SJSA1 (cell line): ENCODE measurements at places on chromosomes 13 and 19. TPM values are rescaled to one million over a fixed set of nuclear protein-coding genes. Genes with fewer than 3 reads are reported as not detected.
A peak's percentile ranks its signal among the peaks of the same experiment; 100 is the strongest.

GRCh38 chr13:72205773-72206172 lies 338.8 kb upstream of the DACH1 start:
- no peaks in the 10 kb centered on the region for H3K36me3 ChIP-seq
- H3K27me3 ChIP-seq = no peaks in the 10 kb centered on the region
- no peak for DNase-seq

DNA sequence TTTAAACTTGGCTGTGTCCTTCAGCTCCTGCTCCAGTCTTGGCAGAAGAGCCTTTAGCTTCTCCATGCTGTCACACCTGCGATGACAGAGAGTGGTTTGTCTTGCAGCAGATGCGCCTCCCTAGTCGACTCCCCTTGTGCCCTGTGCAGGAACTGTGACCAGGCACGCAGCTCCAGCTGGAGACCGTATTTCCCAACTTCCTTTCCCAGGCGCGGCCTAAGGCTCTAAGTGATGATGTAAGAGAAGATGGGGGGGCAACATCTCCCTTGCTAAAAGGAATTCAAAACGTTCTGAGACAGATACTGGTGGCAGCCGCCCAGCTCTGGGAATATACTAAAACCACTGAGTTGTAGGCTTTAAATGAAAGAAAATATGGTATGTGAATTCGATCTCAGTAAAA lies 16.3 kb downstream of the DCUN1D2 start:
- H3K27me3 ChIP-seq = no peaks in the 10 kb centered on the region
- H3K4me3 ChIP-seq = no peak overlapping the region
- peaks cover 33% of the 10 kb centered on the region for H3K36me3 ChIP-seq
- no peak overlapping the region for H3K27ac ChIP-seq

DNA sequence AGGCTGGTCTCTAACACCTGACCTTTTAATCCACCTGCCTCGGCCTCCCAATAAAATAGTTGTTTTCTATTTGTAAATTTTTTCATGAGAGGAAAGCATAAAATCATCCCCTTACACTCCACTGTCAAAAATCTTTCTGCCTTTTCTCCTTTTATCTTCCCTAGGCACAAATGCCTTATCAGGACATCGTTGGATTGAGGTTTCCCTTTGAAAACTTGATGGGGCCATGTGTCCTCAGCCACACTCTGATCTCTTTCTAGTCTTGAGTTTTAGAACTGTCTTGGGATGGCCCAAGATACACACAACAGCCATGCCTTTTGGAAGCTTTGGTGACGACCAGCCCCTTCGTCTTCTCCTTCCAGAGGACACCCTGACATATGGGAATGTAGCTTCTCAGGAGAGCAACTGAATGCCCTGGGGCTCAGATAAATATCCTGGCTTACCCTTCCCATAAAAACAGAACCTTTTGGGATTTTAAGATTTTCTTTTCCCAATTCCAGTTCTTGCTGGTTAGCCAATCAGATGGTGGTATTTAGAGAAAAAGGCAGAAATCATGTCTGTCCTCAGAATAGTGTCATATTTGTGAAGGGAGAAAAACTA lies 112.4 kb downstream of the ZNF429 start:
- no peaks in the 10 kb centered on the region for H3K36me3 ChIP-seq
- H3K27me3 ChIP-seq = no peaks in the 10 kb centered on the region
- H3K27ac ChIP-seq = no peak overlapping the region

The C19orf81 gene
- not detected in 2 replicates for total RNA-seq

DNA sequence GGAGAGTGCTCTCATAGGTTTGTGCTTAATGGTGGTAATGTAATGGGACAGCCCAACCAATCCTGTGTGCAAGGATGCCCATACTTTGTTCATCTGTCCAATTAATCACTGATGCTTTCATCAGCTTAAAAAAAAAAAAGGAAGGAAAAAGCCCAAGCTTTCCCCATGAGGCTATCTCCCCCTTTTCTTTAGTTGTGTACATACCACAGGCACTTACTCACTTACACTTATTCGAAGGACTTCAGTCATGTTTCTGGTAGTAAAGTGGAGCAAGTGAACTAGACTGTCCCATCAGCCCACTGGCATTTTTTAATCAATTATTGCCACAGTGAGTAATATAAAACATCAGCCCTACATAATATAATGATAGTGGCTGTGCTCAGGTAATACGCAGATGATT lies 183.5 kb upstream of the UFM1 start:
- H3K36me3 ChIP-seq = no peaks in the 10 kb centered on the region
- H3K4me3 ChIP-seq = no peak overlapping the region
- no peaks in the 10 kb centered on the region for H3K27me3 ChIP-seq
- H3K4me1 ChIP-seq = no peaks in the 10 kb centered on the region

The SBNO2 gene
- total RNA-seq = 24.8 and 26.2 TPM in 2 replicates

DNA sequence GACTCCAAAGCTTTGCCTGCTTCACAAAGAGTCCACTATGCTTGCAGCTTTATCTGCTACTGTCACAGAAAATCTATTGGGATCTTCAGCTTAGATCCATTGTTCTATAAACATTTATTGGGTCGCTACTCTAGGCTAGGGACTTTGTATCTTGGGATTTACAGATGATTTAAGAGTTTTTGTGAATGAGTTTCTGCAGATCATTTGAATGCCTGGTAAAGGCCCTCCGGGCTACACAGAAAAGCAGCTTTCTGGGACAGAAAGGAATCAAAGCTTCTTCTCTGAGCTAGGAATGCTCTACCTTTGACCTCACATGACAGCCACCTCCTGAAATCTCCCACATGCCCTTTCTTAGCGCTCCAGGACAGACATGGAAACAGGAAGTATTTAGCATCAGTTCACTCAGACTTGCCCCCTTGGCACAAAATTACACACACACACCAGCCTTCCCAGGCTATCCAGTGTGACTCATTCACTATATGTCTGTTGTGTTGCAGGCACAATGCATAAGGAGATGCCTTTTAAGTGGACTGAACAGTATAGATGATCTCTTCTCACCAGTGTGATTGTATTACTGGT lies 492.4 kb downstream of the DACH1 start:
- no peak for DNase-seq
- no peaks in the 10 kb centered on the region for H3K27me3 ChIP-seq
- no peak overlapping the region for H3K4me3 ChIP-seq
- H3K27ac ChIP-seq = no peak overlapping the region
- H3K36me3 ChIP-seq = no peaks in the 10 kb centered on the region
- H3K4me1 ChIP-seq = no peaks in the 10 kb centered on the region

- peak within 1 kb of the TSS; percentile 85 for H3K4me3 ChIP-seq
- no peaks in the 10 kb centered on the region for H3K27me3 ChIP-seq
- peak; percentile 85 for DNase-seq
- H3K27ac ChIP-seq = peak within 1 kb of the TSS; percentile 71
- peaks cover 17% of the 10 kb centered on the region for H3K36me3 ChIP-seq
- H3K4me1 ChIP-seq = peaks cover 21% of the 10 kb centered on the region
Measured at GRCh38 chr19:45506989-45507871, at the start of gene VASP. VASP (plus strand) TSS chr19:45507479; CDS start chr19:45507772, 293 bp downstream.

DNA sequence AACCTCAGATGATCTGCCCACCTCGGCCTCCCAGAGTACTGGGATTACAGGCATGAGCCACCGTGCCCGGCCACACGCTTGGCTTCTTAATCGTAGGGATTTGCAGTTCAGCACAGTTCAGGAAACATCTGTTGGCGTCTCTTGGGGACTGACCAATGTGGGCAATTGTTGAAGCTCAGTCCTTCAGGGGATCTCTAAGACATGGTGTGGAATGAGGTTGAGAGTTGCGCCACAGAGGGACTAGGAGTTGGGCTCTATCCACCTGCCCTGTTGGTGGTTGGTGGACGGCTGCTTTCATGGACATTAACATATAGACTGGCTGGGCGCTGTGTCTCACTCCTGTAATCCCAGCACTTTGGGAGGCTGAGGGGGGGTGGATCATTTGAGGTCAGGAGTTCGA lies 37.3 kb upstream of the SIN3B start:
- H3K27ac ChIP-seq = no peak overlapping the region
- H3K27me3 ChIP-seq = no peaks in the 10 kb centered on the region
- no peaks in the 10 kb centered on the region for H3K4me1 ChIP-seq
- no peaks in the 10 kb centered on the region for H3K36me3 ChIP-seq
- H3K4me3 ChIP-seq = no peak overlapping the region

DNA sequence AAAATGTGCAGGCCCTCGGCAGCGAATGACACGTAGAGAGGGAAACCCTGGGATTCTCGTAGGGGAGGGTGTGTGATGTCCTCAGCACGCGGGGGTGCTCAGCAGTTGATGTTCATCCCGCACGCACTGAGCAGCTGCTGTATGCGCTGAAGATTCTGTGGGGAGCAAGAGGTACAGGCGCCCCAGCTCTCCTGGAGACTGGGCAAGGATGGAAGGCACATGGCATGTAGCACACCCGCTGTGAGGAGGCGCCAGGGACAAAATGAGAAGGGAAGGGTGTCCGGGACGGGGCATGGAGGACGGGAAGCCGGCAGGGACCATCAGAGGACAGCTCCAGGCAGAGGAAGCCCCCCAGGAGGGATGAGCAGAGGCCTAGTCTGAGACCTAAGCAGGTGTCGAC lies 15.4 kb downstream of the ATP11A start:
- no peaks in the 10 kb centered on the region for H3K27me3 ChIP-seq
- DNase-seq = no peak
- no peaks in the 10 kb centered on the region for H3K36me3 ChIP-seq
- no peak overlapping the region for H3K27ac ChIP-seq
- H3K4me1 ChIP-seq = peaks cover 11% of the 10 kb centered on the region

DNA sequence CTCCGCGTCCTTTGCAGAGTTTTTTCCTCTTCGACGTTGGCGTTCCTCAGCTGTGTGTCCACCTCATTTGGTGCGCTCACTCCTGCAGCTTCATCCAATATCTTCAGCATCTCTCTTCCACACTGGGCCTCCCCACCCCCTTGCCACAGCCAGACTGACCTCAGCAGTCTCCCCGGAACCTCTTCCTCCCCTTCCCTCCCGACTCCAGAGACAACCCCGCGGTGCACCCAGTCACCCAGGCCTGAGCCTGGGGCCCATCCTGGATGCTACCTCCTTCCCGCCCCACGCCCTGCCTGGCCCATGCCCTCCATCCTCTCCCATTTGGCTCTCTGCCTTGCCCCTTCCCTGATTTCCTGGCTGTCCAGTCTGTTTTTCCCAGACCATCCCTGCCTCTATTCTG lies 8.1 kb upstream of the C5AR2 start:
- DNase-seq = no peak
- no peaks in the 10 kb centered on the region for H3K4me1 ChIP-seq
- H3K27ac ChIP-seq = no peak overlapping the region
- H3K36me3 ChIP-seq = no peaks in the 10 kb centered on the region

The KLK6 gene
- total RNA-seq = not detected in 2 replicates

GRCh38 chr13:53058065-53058679 lies 29.6 kb downstream of the OLFM4 start:
- H3K4me1 ChIP-seq = no peaks in the 10 kb centered on the region
- no peak for DNase-seq
- no peaks in the 10 kb centered on the region for H3K36me3 ChIP-seq
- no peaks in the 10 kb centered on the region for H3K27me3 ChIP-seq
- H3K27ac ChIP-seq = no peak overlapping the region

DNA sequence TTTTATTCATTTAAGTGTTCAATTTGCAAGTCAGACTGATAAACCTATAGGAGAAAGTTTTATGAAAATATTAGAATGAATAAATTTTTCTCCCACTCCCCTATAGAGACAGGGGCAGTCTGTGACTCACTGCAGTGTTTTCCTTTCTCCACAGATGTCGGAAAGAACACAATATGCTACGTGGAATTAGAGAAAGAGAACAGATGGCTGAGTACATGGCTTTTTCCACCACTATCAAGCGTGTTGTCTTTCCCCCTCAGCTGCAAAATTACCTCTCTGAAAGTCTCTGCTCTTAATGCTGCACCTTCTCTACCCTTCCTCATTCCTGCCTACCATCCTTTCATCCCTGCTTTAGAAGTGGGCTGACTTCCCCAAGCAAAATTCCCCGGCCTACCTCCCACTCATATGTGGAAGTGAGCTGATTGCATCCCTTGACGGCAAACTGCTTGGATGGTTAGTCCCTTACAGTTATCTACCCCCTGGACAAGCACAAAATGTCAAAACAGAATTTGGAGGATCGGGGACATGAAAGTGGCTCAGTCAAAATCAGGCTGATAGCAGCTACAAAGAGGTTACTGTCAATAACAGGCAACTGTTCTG lies 30.0 kb downstream of the FLT1 start:
- no peak overlapping the region for H3K27ac ChIP-seq
- H3K4me3 ChIP-seq = no peak overlapping the region
- no peaks in the 10 kb centered on the region for H3K4me1 ChIP-seq
- H3K27me3 ChIP-seq = no peaks in the 10 kb centered on the region
- no peak for DNase-seq

GRCh38 chr19:504616-505015 lies 2.7 kb upstream of the TPGS1 start:
- H3K36me3 ChIP-seq = peaks cover 7% of the 10 kb centered on the region
- no peak for DNase-seq
- no peak overlapping the region for H3K27ac ChIP-seq
- H3K4me3 ChIP-seq = no peak overlapping the region

- H3K27me3 ChIP-seq = no peaks in the 10 kb centered on the region
- no peak for DNase-seq
- H3K4me1 ChIP-seq = no peaks in the 10 kb centered on the region
- no peak overlapping the region for H3K4me3 ChIP-seq
- no peak overlapping the region for H3K27ac ChIP-seq
- H3K36me3 ChIP-seq = no peaks in the 10 kb centered on the region
Measured at GRCh38 chr13:59588717-59589067, 575.0 kb downstream of the DIAPH3 start.

The SSC5D gene
- total RNA-seq = not detected in 2 replicates
